ENCODE measurements at places on chromosomes 7 and 10.

DNA sequence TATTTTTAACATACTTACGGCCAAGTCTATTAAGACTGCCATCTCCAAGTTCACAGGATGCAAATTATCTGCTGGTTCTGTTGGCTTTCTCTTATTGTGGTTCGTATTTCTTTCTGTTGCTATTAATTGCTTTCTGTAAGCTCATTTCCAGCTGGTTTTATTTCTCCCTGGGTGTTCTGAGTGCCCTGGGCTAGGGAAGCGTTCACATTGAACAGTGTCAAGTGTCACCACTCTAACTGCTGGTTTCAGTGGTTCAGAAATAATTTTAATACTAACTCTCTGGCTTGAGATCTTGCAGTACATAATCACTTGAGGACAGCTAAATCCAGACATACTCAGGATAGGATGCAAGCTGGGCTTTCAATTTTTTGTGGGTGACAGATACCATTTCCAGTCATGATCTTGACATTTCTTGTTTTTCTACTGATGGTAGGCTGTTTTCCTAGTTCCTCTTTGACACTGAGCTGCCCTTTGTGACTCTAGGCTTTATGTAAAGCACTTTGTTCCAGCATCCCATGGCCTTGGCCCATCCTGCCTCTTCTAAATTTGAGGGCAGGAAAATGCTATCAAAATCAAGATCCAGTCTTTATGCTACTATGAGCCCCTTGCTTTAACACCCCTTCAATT lies 117.6 kb downstream of the SNX13 start:
- no peak for DNase-seq

- DNase-seq = peak; percentile 94
Measured at GRCh38 chr10:15200626-15201025, 32.1 kb upstream of the NMT2 start.

DNA sequence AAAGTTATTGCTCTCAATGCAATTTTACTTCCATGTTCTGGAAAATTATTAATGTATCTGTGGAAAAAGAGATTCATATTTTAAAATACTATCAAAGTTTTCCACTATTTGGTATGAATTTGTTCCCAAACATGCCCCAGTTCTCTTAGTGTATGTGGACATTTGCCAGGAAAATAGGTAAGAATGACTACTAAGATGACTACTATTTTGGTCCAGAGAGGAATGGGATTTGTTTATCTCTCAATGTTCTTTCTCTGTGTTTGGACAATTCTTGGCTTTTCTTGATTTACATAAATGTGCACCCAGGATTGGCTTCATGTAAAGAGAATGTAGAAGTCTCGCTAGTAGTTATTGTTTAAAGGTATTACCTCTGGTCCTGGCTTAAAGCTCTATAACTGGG lies 60.3 kb upstream of the POT1 start:
- DNase-seq = no peak

DNA sequence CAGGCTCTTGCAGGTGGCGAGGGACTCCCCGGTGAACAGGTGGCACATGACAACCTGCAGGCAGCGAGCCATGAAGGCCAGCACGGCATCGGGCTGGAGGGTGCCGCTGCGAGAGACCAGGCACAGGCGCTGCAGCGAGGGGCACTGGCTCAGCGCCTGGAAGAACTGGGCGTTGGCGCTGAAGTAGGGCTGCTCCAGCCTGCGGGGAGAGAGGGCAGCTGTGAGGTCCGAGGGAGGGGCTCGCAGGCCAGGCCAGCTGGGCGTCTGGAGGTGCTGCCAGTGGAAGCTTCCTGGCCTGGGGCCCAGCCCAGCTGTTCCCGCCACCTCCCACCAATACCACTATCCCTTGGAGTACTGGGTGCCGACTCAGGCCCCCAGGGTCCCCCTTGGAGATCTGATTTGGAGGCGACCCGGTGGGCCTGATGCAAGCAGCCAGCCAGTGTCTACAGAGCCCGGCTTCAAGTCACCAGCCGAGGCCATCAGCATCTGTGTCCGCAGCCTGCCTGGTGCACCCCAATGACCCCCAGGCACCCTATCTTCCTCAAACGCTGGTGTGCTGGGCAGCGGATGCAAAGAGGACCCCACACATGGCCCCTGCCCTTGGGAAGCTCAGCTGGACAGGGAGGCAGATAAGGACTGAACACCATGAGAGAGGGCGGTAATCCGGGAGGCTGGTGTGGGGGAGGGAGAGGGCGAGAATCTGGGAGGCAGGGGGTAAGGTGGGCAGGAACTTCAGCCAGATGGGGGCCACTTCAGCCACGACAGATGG lies 67.8 kb upstream of the TNRC18 start:
- no peak for DNase-seq

DNA sequence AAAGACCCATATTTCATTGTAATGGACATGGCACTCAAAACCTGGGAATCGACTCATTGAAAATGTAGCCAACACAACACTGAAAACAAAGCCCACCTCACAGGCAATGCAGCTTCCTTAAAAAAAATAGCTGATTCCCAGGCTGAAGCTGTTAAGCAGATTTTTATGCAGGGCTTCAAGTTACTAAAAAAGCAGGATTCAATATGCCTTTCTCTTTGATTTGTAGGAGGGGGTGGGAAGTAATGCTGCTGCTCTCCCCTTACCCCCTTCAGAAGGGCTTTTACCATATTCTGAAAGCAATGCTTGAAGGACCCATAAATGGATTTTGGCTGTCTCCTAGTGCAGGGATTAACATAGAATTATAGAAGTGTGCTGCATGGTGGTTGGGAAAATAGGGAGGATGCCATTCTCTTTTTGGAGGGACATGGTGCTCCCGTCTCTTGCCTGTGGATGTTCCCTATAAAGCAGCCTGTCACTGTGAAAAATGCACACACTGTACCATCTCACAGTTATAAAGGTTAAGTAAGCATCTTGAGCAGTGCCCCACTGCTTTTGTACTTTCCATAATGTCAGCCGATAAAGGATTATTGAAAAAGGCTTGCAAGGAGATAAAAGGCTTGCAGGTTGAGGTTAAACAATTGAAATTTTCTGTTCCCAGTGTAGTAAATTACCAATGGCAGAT lies 262.8 kb downstream of the AUTS2 start:
- DNase-seq = no peak
